IPS DF 6.9 (cell line): ENCODE measurements at places on chromosomes 12 and 14.

GRCh38 chr14:76727384-76727783, 33.9 kb upstream of the VASH1 start:
- DNase-seq, result no peak

- DNase-seq, result no peak
These were observed 3.0 kb upstream of the MYBPC1 start for GRCh38 chr12:101591781-101592180.

DNA sequence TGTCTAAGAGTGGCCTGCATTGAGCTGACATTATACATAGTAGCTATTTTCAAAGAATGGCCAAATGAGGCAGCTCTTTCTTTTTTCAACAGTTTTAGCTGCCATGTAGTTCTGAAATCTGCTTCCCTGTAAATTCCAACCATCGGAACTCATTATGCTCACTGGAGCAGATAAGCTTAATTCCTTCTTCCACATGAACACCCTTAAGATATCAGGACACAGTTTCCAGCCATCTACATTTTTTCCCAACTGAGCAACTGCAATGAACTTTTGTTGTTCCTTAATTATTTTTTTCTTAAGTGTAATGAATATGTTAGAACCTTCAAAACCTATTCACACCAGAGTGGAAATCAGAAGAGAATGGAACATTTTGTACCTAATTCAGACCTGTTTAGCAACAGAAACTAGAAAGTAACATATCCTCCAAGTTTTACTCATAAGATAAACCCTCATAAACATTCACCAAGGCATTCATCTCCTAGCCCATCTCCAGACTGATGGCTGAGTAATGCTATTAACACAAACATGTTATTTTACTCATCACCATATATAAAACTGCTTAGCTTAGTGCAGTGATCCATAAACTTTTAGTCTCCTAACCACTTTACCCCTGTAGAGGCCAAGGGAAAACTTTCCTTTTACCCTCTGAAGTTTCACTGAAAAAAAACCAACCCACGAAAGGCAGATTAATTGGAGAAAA, 296.1 kb upstream of the SYT1 start:
- no peak for DNase-seq

GRCh38 chr12:19186722-19187661, 57.5 kb downstream of the PLEKHA5 start:
- no peak for DNase-seq

DNA sequence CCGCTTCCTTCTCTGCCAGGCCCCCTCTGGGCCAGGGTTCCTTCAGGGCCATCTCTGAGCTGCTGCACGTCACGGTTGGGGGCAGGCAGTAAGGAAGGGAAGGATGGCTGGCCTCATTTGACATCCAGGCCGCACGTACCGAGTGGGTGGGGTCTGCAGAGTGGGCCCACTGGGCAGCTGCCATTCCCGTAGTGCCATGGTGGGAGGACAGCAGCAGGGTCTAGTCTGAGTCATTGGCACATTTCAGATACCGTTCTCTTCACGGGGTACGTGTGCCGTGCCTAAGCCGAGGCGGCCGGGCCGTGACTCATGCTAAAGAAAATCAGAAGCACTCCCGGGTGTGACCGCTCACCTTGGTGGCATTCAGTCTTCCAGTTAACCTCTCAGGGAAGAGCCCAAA, 43.9 kb downstream of the IL31 start:
- no peak for DNase-seq

DNA sequence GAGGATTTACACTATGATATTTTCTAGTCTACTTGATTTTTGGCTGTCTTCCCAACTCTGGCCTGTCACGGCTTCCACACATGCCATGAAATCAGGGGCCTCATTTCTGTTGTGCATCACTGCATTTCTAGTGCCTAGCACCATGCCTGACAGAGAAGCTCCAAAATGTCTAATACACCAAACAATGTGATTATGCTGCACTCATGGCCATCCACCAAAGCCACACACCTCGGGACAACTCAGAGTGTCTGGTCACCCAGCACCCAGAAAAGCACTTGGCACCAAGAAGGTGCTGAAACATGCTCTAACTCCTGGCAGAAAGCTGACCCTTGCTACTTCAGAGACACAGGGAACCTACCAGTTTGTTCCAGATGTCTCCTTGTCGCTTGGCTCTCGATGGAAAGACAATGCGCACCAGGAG, 11.3 kb downstream of the GCN1 start:
- DNase-seq, result no peak

DNA sequence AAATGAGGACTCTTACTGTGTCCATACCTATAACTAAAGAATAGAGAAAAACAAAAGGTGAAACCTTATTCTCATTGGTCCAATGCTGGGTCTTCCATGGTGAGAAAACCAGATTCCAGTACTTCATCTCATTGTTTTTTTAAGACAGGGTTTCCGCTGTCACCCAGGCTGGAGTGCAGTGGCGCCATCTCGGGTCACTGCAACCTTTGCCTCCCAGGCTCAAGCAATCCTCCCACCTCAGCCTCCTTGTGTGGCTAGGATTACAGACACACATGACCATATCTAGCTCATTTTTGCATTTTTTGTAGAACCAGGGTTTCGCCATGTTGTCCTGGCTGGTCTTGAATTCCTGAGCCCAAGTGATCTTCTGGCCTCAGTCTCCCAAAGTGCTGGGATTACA, 13.3 kb downstream of the RBM23 start:
- no peak for DNase-seq

GRCh38 chr12:77299910-77300669, 234.7 kb upstream of the E2F7 start:
- no peak for DNase-seq

- DNase-seq, result no peak
These were observed 607 bp downstream of the OS9 start for GRCh38 chr12:57694459-57695019.

- DNase-seq, result no peak
These were observed 97.6 kb downstream of the BCAT1 start for GRCh38 chr12:24851341-24851740.

- no peak for DNase-seq
These were observed 370.2 kb upstream of the FLRT2 start for GRCh38 chr14:85159726-85160125.

DNA sequence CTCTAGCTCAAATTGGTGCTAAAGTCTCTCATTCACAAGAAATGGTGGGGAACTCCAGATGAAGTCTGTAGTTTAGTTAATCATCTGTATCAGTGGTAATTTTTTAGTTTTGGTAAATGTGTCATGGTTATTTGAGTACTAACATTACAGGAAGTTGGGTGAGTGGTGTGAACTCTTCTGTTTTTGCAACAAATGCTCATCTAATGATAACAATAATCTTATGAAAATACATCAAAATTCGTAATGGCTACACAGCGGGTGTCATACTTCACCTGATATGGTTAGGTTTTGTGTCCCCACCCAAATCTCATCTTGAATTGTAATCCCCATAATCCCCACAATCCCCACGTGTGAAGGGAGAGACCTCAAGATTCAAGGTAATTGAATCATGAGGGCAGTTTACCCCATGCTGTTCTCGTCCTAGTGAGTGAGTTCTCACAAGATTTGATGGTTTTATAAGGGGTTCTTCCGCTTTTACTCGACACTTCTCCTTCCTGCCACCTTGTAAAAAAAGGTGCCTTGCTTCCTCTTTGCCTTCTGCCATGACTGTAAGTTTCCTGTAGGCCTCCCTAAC, 209.3 kb upstream of the FOXN3 start:
- DNase-seq, result no peak
